ENCODE measurements at places on chromosomes 2 and 18. TPM values are rescaled to one million over a fixed set of nuclear protein-coding genes. Genes with fewer than 3 reads are reported as not detected.

SPP2 gene
- total RNA-seq: not detected

DNA sequence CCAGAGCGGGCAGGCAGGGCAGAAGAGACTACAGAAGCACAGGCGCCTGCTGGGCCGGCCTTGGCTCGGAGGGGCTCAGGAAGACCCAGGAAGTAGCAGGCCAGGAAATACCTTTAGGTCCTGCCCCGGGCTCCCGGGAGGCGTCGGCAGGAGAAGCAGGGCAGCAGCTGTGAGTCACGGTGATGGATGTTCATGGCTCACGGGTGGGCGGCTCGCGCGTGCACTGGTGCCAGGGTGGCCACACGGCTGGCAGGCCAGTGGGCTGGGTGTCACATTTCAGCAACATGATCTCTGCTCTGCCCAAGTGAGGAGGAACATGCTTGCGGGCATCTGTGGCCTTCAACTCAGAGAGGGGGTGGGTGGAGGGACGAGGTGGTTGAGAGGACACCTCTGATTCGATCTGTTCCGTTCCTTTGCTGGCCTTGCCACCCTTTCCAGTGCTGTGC is 139.3 kb downstream of the KLHL29 start:
- peak; percentile 37 for DNase-seq

- no peak for DNase-seq
These were observed 514.7 kb upstream of the CDH7 start for GRCh38 chr18:65235966-65236624.

DNA sequence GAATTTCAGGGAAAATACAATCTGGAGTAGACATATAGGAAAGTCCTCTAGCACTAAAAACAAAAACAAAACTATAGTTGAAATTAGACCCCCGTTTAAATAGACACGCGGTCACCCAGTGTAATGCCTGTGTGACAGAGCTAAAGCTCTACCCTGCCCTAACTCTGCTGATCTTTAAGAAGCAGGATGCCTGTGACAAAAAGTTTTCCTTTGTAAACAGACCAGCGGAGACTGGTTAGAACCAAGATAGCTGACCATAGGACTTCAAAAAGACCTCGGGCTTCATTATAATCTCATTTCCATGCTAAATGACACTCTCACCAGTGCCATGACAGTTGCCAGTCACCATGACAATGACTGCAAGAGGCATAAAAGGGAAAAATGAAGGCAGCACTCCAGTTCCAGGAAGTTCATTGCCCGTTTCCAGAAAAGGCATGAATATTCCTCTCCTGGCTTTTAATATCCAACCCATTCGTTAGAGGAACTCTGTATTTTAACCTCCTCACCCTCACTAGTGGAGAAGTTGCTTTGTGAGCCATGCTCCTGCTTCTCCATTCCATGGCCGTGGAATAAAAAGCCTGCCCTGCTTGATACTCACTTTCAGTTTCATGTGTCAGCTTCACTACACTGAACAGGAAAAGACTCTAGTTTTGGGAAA is 157.2 kb upstream of the COPS8 start:
- DNase-seq: peak; percentile 71

INHBB gene
- total RNA-seq: 1.8 TPM

- DNase-seq: no peak
These were observed 14.0 kb downstream of the STAM2 start for GRCh38 chr2:152161598-152161997.

- DNase-seq: no peak
These were observed 17.6 kb downstream of the HDAC4 start for GRCh38 chr2:239383036-239383758.

CD8B2 gene
- total RNA-seq: not detected

GREB1L gene
- total RNA-seq: 0.76 TPM

CHRND gene
- not detected for total RNA-seq

GRCh38 chr2:102041351-102041750 is 49.6 kb downstream of the IL1R2 start:
- DNase-seq: no peak
